ENCODE measurements at places on chromosomes 4 and X. TPM values are rescaled to one million over a fixed set of nuclear protein-coding genes. Genes with fewer than 3 reads are reported as not detected.

Gene ATP1B4
- not detected for total RNA-seq

Gene EPGN
- total RNA-seq = 2.5 TPM

DNA sequence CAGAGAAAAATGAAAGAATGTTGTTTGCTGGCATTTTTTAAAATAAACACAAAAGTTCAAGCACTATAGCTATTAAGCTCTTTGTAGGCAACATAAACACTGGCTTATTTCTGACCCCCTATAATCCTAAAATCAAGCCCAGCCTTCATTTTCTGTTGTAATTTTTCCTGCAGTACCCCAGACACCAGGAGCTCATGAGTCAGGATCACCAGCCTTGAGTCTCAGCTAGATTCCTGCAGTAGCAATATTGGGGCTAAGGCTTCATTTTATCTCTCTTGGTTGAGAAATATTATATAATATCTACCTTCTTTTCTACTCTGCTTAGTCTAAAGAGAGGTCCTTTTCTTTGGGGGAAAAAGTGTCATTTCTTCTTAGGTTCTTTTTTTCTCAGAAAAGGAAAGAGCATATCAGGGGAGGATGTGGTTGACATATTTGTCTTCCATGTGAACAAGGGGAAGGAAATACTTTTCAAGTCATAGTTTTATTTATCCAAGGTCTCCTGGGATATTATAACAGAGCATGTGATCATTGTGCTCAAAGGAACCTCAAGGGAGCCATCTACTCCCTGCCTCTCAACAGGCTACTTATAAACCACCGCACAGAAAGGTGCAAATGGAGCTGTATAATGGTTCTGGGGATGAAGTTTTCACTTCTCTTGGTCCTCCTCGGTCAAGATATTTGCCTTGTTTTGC lies 678.3 kb upstream of the NR3C2 start:
- no peak for DNase-seq

- DNase-seq = no peak
Observed at GRCh38 chrX:112866175-112866574, 25.5 kb upstream of the AMOT start.

Data from lower lobe of right lung (tissue), 2 donors.